ENCODE measurements at places on chromosomes 1 and 21. TPM values are rescaled to one million over a fixed set of nuclear protein-coding genes. Genes with fewer than 3 reads are reported as not detected.

DNA sequence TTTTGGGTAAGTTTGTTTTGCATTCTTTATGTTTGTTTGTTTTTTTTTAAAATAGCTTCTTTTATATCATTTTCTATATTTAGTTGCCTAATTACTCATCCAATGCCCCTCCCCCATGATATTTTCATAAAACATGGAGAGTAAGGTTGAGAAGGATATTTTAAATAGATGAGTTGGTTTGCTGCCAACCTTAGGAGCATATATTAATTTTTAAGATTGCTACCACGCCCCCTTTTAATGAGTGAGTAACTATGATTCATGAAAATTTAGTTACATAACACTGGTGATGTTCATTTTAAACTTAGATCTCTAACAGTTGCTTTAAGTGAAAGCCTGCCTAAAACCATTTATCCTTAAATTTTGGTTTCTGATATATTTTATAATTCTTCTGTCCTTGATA is 18.7 kb downstream of the TMEM50A start:
- no peak for DNase-seq

GRCh38 chr1:3353876-3354275 is 100.6 kb upstream of the ARHGEF16 start:
- DNase-seq, result no peak

DNA sequence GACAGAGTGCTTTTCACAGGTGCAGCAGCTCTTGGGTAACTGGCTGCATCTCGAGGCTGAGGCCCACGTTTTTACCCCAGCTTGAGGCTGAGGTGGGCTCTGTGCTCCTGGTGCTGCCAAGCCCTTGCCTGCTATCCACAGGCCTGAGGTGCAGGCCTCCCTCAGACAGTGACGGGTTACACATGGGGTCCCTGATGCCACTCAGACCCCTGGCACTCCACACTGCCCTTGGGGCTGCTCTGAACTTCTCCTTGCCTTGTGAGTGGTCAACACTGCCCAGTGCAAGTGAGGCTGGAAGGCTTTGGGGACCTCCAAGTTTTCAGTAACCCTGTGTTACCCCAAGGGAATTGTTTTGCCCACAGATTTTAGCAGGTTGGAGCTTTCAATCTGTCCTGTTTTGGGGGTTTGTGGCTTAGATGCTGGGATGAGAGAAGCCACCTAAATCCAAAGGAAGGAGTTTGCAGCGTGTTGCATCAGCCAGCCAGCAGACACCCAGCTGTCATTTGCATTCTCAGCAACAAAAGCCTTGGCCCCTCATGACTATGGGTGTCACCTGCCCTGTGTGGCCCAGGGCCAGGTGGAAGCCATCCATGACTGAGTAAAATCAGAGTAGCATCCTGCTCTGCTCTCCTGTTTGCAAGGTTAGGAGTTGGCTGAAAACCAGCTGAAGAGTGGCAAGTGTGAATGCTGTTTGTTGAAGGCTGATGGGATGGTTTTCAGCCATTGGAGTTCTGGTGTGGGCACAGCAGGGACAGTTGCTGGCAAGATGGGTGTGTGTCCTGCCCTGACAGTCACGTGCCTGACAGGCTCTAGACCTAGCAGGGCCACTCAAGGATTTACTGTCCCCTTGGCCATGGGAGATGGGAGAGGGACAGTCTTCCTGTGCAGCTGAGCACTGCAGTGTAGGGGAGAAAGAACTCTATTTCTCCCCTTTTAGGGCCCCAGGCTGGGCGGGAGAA is 3.2 kb downstream of the RNF187 start:
- DNase-seq, result no peak

The F3 gene
- polyA plus RNA-seq, result 4.2 TPM

The AMPD1 gene
- not detected for polyA plus RNA-seq

GRCh38 chr1:8879464-8879921 is 1.0 kb upstream of the ENO1 start:
- DNase-seq, result no peak

The MPL gene
- polyA plus RNA-seq, result 1.7 TPM

The UBL4B gene
- not detected for polyA plus RNA-seq

DNA sequence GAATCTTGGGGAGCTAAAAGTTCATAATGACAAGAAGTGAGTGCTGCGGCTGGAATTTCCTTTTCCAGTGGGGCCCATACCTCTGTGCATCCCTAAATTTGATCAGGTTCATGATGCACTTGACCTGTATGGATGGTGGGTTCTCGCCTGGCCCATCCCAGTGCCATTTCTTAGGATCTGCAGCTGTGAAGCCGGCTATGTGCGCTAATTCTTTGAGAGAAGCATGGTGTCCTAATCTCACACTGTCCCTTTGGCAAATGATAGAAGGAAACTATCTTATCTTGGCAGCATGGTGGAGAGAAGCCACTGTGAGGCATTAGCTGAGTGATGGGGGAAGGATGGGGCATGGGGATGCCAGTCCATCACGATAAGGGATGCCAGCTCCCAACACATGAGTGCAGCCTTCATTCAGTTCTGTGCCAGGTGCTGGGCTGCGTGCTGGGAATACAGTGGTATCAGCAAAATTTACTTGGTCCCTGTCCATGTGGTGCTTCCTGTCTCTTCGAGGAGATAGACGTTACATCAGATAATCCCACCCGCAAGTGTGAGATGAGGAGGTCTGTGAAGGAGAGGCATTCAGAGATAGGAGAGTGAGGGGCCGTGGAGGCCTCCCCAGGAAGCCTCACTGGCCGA is 30.5 kb downstream of the STUM start:
- no peak for DNase-seq

DNA sequence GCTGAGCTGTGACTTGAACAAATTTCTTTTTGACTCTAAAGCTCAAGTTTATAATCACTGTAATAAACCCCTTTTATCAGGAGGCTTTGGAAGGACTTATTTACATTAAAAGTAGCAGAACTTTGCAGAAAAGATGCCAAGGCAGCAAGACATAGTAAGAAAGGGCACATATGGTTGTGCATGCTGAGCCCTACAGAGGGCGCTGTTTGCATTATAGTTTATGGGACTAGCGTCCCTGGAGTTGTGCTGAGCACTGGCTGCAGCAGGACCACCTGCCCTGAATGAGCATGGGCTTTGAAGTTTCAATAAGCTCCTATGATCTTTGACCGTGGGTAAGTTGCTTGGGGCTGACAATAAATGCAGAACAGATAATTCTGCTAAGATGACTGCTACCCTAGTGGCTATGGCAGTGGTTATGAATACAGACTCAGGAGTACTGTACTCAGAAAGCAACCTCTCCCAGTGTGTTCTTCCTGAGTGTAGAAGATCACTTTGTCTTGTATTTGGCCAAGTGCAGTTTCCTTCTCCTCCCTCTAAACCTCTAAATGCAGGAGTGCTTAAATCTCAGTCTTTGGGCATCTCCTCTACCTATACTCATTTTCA is 45.4 kb upstream of the USP1 start:
- no peak for DNase-seq

The FBXO42 gene
- polyA plus RNA-seq, result 16.1 TPM

DNA sequence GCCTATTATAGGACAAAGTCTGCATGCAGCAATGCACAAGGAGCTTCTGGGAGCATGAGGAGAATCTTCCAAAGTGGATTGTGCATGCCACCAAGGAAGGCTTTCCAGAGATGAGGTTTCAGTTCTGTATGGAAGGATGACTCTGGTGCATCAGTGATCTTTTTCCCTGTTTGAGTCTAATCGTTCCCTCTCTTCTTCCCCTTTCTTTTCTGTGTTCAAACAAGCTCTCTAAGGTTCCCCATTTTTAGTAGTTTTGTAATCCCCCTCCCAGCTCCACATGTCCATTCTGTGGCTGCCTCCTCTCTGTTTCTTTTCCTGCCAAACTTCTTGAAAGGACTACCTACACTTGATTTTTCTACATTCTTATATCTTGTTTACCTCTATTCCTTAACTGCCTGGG is 43.3 kb upstream of the USP25 start:
- DNase-seq, result no peak

- DNase-seq, result no peak
These were observed 50.8 kb downstream of the PTBP2 start for GRCh38 chr1:96772349-96772748.

GRCh38 chr1:66022904-66023620 is 230.4 kb downstream of the PDE4B start:
- DNase-seq, result no peak

DNA sequence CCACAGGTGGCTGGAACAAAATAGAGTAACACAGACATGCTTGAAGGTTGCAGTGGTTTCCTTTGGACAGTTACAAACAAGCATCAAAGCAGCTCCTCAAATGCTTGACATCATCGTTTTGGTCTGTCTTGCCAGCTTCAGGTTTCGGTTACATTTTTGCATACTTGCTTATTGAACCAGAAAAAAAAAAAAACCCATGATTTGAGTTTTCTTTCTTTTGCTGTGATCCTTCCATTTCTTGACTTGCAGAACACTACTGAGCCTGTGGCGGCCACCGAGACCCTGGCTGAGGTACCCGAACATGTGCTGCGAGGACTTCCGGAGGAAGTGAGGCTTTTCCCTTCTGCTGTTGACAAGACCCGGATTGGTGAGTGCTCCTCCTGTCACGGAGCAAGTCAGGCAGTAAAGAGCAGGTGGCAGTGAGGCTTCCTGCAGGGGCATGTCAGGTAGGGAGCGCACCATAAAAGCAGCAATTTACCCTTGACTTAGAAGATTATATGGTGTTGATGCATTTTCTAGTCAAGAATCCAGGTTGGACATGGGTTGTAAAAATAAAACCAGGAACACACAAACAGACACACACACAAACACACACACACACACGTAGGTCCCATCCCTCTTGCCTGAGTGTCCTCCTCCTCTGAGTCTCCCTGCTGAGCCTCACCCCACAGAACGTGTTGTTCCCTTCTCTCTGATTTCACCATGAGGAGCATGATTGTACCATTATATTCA is 30.9 kb downstream of the PRDM2 start:
- no peak for DNase-seq

- DNase-seq, result peak; percentile 66
These were observed 20.2 kb downstream of the NUAK2 start for GRCh38 chr1:205301205-205301821.

DNA sequence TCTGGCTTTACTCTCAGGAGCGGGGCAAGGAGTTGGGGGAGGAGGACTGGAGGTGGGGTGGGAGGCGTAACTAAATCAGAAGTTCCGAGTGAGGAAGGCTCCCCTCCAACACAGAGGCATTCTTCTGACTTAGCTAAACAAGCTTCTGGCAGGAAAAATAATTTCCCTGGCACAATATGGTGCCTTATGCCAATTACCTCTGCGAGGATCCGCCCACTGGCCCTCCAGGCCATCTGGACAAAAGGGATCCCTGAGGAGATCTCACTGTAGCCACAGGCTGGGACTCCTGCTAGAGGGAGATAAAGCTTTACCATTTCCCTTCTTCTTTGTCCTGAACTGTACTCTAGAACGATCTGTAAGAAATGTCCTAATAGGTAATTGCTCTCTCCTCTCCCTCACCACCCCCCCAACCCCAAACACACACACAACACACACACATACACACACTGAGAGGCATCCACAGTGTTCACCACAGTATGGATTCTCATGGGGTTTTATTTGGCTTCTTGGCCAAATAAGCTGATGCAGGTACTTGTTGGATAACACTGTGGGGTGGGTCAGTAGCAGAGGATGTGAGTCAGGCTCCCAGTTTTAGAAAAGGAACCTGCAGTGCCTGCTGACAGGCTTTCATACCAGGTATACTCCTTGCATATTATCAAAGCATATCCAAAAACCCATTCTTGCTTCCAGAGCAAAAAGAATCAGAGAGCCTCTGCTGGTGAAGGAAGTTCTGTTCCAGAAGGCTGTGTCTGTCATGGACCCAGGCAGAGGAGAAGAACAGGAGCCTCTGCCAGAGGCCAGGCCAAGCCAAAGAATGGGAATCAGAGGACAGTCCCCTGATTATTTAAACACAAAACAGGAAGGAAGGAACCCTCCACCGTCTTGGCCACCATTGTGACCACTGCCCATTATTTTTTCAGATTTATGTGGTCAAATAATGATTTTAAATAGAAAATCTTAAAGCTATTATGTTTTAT is 169.1 kb downstream of the C1orf21 start:
- no peak for DNase-seq

The BCAN gene
- polyA plus RNA-seq, result 0.40 TPM

- no peak for DNase-seq
These were observed 797 bp downstream of the WDR47 start for GRCh38 chr1:109040989-109041620.

DNA sequence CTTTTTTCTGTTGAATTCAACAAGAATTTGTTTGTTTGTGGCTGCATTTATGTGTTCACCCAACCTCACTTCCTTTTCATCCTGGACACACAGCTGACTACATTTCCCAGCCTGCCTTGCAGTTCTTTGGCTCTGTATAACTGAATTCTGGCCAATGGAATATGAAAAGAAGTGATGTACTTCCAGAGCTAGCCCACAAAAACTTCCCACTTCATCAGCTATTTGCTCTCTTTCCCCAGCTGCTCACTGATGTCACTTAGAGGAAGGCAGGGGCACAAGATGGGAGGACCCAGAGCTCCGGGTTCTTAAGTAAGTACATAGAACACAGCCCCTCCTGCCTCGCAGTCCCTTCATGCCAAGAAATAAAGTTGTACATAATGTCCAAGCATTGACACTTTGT is 235.0 kb upstream of the FGGY start:
- peak; percentile 89 for DNase-seq

- DNase-seq, result no peak
These were observed 15.7 kb downstream of the DIP2A start for GRCh38 chr21:46474382-46474781.

DNA sequence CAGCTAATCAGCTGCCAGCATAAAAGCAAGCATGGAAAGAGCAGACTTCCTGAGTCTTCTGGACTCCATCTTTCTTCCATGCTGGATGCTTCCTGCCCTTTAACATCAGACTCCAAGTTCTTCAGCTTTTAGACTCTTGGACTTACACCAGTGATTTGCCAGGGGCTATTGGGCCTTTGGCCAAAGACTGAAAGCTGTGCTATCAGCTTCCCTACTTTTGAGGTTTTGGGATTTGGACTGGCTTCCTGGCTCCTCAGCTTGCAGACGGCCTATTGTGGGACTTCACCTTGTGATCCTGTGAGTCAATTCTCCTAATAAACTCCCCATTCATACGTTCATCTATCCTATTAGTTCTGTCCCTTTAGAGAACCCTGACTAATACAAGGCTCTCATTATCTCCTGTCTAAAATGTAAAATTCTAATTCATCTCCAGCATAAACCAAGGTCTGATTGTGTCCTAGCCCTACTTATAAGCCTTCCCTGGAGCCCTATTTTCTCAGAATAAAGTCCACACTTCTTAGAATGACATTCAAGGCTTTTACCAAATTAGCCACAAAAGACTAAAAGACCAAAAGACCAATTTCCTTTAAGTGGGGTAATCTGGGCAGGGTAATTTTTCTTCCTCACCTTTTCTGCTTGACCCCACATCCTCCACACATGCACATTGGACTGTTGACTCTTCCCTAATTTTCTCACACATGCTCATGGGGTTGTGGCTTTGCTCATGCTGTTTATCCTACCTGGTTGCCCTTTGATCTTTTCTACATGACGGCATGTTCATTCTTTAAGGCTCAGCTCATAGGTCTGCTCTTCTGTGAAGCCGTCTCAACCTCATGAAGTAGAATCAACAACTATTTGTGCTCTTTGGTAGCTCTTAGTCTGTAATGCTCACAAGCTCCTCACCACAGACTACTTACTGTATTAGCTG is 18.1 kb upstream of the ENAH start:
- DNase-seq, result no peak

GRCh38 chr1:209653915-209654351 is 1.7 kb upstream of the LAMB3 start:
- DNase-seq, result no peak

GRCh38 chr1:119937198-119937597 is 40.9 kb upstream of the ADAM30 start:
- DNase-seq, result no peak

The KLF17 gene
- 0.06 TPM for polyA plus RNA-seq

Data from right lung (tissue), 10 donors.